ENCODE measurements at places on chromosomes 4 and X. TPM values are rescaled to one million over a fixed set of nuclear protein-coding genes. Genes with fewer than 3 reads are reported as not detected.
A peak's percentile ranks its signal among the peaks of the same experiment; 100 is the strongest.

The GPR143 gene
- polyA plus RNA-seq, result 0.77 TPM

The LRCH2 gene
- polyA plus RNA-seq, result 2.1 TPM

The FAM53A gene
- 1.4 TPM for polyA plus RNA-seq

- no peak overlapping the region for H3K27ac ChIP-seq
- no peak overlapping the region for H3K4me3 ChIP-seq
- no peaks in the 10 kb centered on the region for H3K4me1 ChIP-seq
- DNase-seq, result no peak
Observed at GRCh38 chrX:148269513-148269912, 230.9 kb upstream of the AFF2 start.

DNA sequence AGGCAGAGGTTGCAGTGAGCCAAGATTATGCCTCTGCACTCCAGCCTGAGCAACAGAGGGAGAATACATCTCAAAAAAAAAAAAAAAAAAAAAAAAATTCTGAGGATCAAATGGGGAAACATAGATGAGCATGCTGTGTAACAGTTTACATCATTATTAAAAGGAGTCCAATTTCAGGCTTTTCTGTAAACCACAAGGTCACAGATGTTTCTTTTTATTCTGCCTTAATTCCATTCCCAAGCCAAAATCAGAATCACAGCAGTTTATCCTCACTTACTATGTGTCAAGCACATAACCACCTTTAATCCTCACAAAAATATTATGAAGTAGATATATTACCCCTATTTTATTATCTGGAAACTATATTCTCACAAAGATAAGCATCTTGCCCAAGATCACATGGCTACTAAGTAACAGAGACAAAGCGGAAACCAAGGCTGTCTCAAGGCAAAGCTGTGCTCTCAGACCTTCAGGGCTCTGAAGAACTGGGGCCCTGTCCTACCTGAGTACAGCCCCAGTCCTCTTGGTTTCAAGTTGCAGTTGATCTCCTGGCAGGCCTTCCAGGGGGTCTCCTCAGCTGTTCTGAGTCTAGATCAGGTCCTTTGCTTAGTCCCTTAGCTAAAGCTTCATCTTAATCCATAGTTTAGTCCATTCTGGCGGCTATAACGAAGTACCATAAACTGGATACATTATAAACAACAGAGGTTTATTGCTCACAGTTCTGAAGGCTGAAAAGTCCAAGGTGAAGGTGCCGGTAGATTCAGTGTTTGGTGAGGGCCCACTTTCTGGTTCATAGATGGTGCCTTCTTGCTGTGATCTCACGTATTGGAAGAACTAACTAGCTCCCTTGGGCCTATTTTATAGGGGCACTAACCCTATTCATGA lies 141.3 kb downstream of the PALLD start:
- H3K4me3 ChIP-seq, result no peak overlapping the region
- H3K36me3 ChIP-seq, result no peaks in the 10 kb centered on the region
- no peak for DNase-seq
- H3K27me3 ChIP-seq, result no peaks in the 10 kb centered on the region

- H3K4me1 ChIP-seq, result no peaks in the 10 kb centered on the region
- no peaks in the 10 kb centered on the region for H3K36me3 ChIP-seq
- H3K27ac ChIP-seq, result peak overlapping the region; percentile 94
- no peak overlapping the region for H3K4me3 ChIP-seq
- peaks cover 6% of the 10 kb centered on the region for H3K27me3 ChIP-seq
Observed at GRCh38 chrX:40012039-40012867, 85.5 kb downstream of the BCOR start.

DNA sequence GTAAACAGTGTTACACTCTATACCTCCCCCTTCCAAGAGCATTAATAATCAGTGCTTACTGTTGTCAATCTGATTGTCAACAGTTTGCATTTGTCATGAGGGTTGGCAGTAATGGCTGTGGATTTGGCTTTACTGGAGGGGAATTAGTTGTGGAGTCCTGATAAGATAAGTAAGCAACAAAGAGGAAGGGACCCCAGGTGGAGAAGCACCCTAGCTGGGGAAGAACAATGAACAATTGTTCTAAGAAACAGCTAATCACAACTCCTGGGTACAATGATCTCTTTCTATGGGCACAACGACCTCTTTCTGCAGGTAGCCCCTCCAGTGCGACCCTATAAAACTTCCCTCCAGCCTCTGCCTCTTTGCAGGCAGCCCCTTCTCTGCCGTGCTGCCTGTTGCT lies 53.2 kb upstream of the CDKN2AIP start:
- H3K4me3 ChIP-seq, result no peak overlapping the region

DNA sequence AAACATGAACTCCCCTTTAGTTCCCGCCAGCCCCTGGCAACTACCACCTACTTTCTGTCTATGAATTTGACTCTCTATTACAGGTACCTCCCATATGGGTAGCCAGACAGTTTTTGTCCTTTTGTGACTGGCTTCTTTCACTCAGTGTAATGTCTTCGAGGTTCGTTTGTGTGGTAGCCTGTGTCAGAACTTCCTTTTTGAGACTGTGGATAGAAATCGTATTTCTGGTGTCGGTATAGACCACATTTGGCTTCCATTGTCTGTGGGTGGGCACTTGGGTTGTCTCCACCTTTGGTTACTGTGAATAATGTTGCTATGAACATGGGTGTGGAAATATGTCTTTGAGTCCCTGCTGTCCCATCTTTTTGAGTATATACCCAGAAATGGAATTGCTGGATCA lies 5.4 kb upstream of the CLDN34 start:
- no peak overlapping the region for H3K4me3 ChIP-seq
- no peaks in the 10 kb centered on the region for H3K36me3 ChIP-seq
- no peaks in the 10 kb centered on the region for H3K27me3 ChIP-seq
- DNase-seq, result no peak
